ENCODE measurements at places on chromosomes 4 and X.

- no peak for DNase-seq
Observed at GRCh38 chr4:38162240-38162784, 202.1 kb downstream of the PTTG2 start.

GRCh38 chr4:97500423-97500822 is 642.9 kb downstream of the STPG2 start:
- no peak for DNase-seq

DNA sequence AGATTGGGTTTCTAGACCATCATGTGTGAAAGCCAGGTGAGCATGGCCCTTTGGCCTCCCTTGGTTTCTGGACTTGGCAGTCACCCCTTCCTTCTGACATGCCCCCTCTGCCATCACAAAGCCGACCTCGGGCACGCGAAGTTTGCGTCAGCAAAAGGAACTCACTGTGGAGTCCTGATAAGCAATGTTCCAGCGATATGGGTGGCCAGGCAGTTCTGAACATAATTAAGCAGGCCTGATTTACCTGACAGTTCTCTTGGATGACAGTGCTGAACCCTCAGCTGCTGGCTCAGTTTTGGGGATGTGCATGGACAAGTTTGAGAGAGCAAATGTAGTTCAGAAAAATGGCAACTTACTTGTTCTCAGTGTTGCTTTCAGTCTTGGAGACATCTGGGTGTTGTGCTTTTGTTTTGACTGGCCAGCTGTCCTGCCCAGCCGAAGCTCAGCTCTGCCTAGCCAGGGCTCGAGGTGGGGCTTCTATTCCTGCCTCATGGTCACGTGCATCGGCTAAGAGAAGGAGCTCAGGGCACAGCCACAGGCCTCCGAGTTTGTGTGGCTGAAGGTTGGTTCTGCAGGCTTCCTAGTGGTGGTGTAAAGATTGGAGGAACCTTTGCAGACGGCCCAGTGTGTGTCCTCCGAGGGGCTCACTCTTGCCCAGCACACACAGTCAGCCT is 78.3 kb downstream of the CLDN34 start:
- DNase-seq = no peak

GRCh38 chr4:147362938-147363337 is 118.0 kb upstream of the EDNRA start:
- no peak for DNase-seq

GRCh38 chr4:7074426-7074825 is 6.6 kb upstream of the GRPEL1 start:
- no peak for DNase-seq

DNA sequence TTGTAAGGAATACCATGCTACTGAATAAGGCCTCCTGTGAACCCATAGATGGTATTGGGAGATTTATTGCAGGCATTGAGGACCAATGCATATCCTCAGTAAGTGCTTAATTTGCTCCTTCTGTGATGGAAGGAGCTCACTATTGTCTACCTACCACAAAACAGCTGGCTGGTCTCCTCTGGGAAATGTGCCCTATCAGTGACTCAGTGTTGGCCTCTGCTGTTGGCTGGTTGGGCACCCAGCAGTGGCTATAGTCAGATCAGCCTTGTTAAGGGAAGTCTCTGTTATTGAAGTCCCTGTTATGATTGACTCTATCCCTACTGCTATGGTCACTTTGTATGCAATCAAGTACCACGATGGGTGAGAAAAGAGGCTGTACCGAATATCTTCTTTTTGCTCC is 27.5 kb upstream of the OTUD4 start:
- no peak for DNase-seq

All from activated T-cell treated with anti-CD3 and anti-CD28 coated beads for 1 hour (primary cell).